Fibroblast of upper back skin (primary cell): ENCODE measurements at places on chromosomes 6 and 20.
A peak's percentile ranks its signal among the peaks of the same experiment; 100 is the strongest.

DNA sequence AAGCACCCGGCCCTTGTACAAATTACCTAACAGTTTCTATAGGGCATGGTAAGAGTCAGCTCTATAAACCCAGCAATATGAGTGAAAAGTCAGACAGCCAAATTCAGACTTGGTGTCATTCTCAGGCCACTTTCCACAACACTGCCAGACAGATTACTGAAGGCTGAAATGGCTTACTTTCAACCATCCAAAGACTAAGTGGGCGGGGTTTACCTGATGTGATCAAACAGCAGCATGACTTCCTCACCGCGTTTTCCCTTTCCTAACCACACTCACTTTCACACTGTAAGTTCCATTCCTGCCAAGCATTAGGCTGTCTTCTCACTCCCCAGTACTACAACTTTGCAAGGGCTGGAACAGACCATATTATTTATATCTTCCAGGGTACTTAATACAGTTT lies 85.9 kb downstream of the SMLR1 start:
- DNase-seq, result no peak

- no peak for DNase-seq
Observed at GRCh38 chr20:36644706-36645095, 1.3 kb downstream of the SLA2 start.

DNA sequence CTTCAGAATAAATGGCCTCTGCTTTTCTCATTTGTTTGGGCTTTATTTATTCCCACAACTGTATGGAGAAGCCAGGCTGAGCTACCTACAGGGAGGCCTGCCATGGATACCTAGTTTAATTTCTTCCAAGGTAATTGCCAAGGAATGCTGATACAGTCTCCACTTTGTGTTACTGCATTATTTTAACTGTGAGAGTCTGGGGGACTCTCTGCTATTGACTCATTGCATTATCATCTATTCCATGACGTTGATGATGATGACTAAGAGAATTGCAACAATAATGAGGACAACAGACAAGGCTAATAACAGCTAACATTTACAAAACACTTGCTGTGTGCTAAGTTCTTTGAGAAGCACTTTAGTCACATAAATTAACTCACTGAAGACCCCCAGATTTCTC lies 88.3 kb upstream of the COL21A1 start:
- peak; percentile 84 for DNase-seq

GRCh38 chr6:35368038-35368887 lies 25.9 kb downstream of the PPARD start:
- DNase-seq, result peak; percentile 95

GRCh38 chr6:126824226-126824625 lies 294.2 kb upstream of the RSPO3 start:
- peak; percentile 9 for DNase-seq

DNA sequence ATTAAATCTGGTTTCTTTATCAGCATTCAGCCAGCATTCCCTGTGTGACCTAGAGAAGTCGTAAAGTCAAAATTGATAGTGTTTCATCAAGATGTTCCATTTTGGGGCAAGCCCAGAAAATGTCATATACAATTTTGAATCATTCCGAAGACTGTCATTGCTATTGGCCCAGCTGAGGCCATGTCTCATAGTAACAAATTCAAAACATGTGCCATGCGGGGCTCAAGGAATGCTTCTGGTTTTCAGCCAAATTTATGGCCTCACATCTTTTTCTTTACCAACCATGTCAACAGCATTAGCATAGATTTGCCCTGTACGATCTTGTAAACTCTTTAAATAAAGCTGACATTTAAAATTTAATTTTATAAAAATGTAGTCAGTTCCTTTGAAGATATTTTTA lies 314.7 kb downstream of the PAX1 start:
- peak; percentile 31 for DNase-seq

DNA sequence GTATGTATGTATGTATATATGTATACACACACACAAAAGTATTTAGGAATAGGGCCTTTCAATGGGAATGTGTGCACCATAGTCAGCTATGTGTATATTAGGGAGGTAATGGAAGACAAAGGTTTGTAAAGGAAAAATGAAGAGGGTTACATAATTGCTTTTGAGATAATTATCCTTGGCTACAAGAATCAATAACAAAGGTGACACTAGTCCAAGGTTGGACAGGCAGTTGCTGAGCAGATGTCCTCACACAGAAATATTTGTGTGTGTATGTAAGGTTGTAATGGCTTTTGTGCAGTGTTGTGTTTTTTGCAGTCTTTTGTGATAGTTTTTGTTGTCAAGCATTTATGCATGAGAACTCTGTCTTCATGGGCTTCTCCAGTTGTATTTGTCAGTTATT lies 157.9 kb upstream of the MARCKS start:
- DNase-seq, result no peak

DNA sequence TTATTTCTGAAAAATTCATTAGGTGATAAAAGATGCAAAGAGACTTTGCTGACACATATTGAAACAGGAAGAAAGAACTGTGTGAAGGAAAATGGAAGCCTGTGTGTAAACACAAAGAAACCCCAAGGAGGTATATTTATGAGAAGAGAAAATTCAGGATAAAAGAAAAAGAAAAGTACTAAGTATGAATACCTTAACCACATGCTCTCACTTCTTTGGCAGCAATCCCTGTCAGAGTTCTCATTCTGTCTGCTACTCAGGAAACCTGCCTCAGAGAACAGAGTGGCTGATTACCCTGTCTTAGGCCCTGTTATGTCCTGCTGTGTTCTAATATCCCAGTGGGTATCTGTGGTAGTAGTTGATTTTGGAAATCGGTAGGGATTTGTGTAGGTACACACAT lies 457.9 kb downstream of the TBC1D32 start:
- no peak for DNase-seq
